ENCODE measurements at places on chromosomes 1 and 21.
A peak's percentile ranks its signal among the peaks of the same experiment; 100 is the strongest.

- peak; percentile 34 for DNase-seq
- H3K4me3 ChIP-seq: peak overlapping the region; percentile 52
- H3K36me3 ChIP-seq: no peaks in the 10 kb centered on the region
- peaks cover 44% of the 10 kb centered on the region for H3K4me1 ChIP-seq
Observed at GRCh38 chr1:200862713-200863415, 9.9 kb upstream of the GPR25 start.

- no peaks in the 10 kb centered on the region for H3K27me3 ChIP-seq
- no peaks in the 10 kb centered on the region for H3K36me3 ChIP-seq
- no peak overlapping the region for H3K27ac ChIP-seq
- no peaks in the 10 kb centered on the region for H3K4me1 ChIP-seq
- no peak overlapping the region for H3K4me3 ChIP-seq
Observed at GRCh38 chr1:101898137-101898536, 98.6 kb downstream of the OLFM3 start.

DNA sequence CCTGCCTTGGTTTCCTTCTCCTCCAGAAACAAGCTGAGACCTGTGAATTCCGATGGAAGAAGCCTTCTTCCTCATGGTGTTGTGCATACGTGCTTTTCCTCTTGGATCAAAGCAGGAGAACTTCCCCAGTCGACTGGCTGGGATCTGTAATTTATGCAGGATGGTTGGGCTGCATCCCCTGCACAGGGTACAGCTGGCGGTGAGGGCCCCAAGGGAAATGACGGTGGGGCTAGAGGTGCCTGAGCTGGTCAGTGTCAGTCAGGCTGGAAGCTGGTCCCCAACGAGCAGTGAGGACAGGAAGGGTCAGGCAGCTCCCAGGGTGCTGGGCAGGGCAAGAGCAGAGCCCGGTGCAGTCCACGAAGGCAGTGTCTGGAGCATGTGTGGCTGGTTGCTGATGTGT, 106.7 kb downstream of the CNIH3 start:
- no peak overlapping the region for H3K4me3 ChIP-seq
- H3K4me1 ChIP-seq: no peaks in the 10 kb centered on the region
- DNase-seq: no peak
- no peaks in the 10 kb centered on the region for H3K36me3 ChIP-seq
- peaks cover 2% of the 10 kb centered on the region for H3K27me3 ChIP-seq

DNA sequence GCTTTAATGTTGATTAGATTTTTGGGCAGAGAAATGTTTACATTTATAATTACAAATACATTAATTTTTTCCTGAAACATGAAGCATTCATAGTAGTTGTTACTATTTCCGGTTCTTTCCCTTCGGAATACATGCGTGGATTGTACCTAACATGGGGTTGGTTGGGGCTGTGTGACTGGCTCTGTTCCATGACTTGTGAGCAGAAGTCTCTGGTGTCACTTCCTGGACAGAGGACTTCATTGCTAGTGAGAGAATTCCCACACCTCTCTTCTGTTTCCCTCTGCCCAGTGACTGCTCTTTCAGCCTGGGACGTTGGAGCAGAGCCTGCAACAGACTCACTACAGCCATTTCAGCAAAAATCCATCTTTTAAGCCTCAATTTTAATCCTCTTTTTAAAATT, 231.4 kb downstream of the GRIK1 start:
- no peaks in the 10 kb centered on the region for H3K27me3 ChIP-seq
- H3K36me3 ChIP-seq: no peaks in the 10 kb centered on the region
- H3K4me3 ChIP-seq: no peak overlapping the region
- H3K4me1 ChIP-seq: no peaks in the 10 kb centered on the region
- no peak for DNase-seq
- no peak overlapping the region for H3K27ac ChIP-seq

- no peak for DNase-seq
- no peaks in the 10 kb centered on the region for H3K4me1 ChIP-seq
- H3K36me3 ChIP-seq: no peaks in the 10 kb centered on the region
- peaks cover 3% of the 10 kb centered on the region for H3K27me3 ChIP-seq
- no peak overlapping the region for H3K27ac ChIP-seq
Observed at GRCh38 chr1:119878171-119878570, 18.1 kb downstream of the ADAM30 start.

DNA sequence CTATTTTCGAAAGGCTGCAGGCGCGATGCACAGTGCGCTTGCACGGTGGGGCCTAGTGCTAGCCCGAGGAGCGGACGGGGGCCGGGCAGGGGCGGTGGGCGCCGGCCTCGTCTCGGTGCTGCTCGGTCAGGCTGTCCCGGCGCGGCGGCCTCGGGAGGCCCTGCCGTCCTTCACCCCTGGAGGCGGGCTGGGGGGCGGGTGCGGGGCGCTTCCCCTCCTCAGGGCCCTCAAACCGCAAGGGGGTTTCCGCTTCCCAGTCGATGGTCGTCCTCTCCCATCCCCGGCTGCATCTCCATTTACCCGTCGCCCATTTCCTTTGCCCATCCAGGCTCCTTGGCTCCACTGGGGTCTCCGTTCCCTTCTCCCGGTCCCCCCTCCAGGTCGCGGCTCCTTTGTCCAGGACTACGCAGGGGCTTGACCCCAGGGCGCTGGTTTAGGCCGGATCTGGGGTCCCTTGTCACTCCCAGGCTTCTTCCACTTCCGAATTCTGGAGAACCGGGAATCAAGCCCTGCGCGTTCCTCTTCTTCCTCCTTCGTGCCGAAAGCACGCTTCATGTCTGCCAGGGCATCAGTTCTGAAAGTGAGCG, 196.3 kb upstream of the LMO4 start:
- peaks cover 18% of the 10 kb centered on the region for H3K27me3 ChIP-seq
- H3K36me3 ChIP-seq: no peaks in the 10 kb centered on the region

GRCh38 chr1:219472596-219472995, 140.3 kb downstream of the ZC3H11B start:
- H3K27ac ChIP-seq: no peak overlapping the region
- no peak for DNase-seq
- no peaks in the 10 kb centered on the region for H3K27me3 ChIP-seq

All from immature natural killer cell (primary cell).